HL-60 (cell line): ENCODE measurements at places on chromosomes 13 and 19.

- DNase-seq = no peak
Observed at GRCh38 chr19:49338691-49339300, 3.6 kb downstream of the CD37 start.

DNA sequence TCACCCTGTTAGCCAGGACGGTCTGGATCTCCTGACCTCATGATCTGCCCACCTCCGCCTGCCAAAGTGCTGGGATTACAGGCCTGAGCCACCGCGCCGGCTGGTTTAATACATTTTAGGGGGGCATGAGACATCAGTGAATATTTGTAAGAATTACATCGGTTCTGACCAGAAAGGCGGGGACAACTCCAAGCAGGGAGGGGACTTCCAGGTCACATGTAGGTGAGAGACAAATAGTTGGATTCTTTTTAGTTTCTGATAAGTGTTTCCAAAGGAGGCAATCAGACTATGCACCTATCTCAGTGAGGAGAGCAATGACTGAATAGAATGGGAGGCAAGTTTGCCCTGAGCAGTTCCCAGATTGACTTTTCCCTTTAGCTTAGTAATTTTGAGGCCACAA is 3.7 kb upstream of the ZNF552 start:
- DNase-seq = no peak

DNA sequence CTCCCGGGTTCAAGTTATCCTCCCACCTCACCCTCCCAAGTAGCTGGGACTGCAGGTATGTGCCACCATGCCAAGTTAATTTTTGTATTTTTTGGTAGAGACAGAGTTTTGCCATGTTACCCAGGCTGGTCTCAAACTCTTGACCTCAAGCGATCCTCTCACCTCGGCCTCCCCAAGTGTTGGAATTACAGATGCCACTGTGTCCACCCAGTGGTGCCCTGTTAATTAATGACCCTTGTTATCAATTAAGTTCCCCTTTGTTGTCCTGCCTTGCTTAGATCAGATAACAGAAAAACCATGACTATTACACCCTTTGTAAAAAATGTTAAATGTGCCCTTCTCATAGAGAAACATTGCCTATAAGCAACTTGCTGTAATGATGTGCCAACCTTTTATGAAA is 34.4 kb upstream of the IGFL1 start:
- DNase-seq = no peak

GRCh38 chr13:108304170-108305016 is 34.9 kb downstream of the TNFSF13B start:
- DNase-seq = no peak

DNA sequence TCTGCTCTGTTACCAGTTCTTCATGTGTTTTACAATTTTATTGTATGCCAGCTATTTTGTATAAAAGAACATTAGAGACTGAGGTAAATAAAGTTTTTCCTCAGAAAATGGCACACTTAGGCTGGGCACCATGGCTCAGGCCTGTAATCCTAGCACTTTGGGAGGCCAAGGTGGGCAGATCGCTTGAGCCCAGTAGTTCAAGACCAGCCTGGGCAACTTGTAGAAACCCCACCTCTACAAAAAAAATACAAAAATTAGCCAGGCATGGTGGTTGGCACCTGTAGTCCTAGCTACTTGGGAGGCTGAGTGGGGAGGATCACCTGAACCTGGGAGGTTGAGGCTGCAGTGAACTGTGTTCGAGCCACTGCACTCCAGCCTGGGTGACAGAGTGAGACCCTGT is 32.0 kb downstream of the CCDC8 start:
- DNase-seq = no peak

GRCh38 chr19:48968813-48969218 is 3.7 kb downstream of the FTL start:
- DNase-seq = no peak

DNA sequence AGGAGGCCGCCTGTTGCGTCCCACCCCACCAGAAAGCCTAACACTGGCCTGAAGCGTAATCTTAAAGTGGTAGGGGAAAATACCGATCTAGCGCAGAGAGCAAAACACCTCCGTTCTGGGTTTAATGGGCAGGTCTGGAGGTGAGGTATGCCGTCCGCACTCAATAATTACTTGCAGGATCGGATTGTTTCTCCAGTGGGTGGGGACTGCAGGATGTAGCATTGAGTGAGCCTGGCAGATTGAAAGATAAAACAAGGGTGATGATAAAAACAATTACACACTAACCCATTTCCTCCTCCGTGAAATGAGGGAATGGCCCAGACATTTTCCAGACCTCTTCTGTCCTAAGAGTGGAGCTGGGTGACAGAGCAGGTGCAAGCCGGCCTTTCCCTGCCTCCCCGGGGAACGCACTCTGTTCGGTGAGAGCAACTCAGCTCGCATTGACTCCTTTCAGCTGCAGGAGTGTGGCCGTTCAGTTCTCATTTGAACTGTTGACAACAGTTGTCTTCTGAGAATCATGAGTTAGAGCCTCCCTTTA is 110.2 kb upstream of the DOCK9 start:
- no peak for DNase-seq

- no peak for DNase-seq
Observed at GRCh38 chr13:101552286-101552685, 99.8 kb downstream of the ITGBL1 start.

GRCh38 chr19:50564229-50565105 is 3.8 kb downstream of the LRRC4B start:
- no peak for DNase-seq
